HCEC 1CT (cell line): ENCODE measurements at places on chromosomes 3 and 15.

DNA sequence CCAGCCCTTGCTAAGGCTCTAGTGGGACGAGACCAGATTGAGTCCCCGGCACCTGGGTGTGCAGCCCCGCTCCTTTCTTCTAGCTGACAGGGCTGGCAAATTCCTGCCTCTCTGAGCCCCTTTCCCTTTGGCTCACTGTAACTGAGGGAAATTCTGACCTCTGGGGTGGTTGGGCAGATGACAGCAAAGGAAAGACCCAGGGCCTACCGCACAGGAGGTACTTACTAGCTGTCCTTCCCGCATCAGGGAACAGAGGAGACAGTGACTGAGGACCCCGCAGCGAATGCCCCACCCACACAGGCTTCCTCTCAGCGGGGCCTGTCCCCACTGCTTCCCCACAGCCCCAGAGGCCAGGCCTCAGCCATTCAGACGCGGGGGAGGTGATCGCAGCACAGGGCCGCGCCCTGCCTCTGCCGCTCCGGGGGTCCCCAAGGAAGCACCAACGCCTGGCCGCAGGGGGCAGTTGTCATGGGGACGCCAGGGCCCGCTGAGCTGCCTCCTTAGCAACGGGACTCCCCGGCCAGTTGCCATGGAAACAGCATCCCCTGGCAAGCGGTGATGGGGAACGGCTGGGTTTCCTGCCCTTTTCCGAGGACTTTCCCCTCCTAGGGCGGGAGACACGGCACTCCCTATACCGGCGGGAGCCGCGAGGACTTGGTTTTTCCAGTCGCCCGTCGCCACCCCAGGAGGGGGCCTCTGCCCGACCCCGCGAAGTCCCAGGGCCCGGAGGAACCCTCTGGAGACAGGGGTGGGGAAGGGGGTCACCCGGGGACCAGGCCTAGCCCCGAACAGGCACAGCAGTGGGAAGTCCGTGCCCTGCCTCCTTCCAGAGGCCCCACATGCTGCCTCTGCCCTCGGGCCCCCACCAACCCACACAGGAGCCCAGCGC, 50.1 kb downstream of the HCN4 start:
- DNase-seq = no peak

DNA sequence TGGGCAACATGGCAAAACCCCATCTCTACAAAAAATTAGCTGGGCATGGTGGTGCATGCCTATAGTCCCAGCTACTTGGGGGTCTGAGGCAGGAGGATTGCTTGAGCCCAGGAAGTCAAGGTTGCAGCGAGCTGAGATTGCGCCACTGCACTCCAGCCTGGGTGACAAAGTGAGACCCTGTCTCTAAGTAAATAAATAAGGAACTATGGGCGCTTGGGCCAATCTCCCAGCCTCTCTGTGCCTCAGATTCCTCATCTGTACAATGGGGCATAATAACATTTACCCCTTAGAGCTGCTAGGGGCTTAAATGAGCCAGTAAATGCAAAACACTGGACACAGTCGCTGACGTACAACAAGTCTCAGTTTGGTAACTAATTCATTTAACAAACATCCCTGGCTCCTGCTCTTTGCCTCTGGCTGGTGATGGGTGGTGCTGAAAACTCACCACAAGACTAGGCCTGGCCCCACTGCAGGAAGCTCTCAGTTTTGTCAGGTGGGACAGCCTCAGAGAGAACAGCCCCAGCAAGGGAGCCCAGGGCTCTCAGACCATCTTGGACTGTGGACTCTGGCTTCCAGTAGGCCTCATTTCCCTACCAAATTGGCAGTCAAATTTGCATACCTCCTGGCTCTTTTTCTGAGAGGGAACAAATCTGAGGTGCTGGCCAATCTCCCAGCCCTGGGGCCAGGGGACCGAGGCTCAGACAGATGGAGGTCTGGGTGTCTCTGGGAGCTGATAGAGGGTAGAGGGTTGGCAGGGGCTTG, 6.4 kb upstream of the TBC1D2B start:
- no peak for DNase-seq

DNA sequence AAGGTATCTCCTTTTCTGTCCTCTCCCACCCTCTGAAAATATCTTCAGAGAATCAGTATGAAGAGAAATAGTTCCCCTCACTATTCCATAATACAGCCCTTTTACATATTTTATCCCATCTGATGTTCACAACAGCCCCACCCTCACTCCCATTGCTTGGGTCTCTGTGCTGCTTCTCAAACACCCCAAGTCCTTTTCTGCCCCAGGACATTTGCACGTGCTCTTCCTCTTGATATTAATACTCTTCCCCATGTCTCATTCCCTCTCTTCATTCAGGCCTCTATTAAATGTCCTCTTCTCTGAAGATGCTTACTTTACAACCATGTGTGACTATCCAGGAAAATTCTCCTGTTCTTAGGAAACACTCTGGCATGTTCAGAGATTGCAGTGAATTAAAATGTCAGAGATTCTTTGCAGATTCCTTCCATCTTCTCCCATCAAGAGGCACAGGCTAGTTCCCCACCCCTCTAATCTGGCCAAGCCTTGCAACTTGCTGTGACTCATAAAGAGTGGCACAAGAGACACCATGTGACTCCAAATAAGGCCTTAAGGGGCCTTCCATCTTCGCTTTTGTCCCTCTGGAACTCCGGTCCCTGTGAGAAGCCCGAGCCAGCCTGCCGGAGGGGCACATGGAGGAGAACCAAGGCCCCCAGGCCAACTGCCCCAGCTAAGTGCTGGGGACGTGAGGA, 128.5 kb downstream of the CHSY1 start:
- no peak for DNase-seq

- DNase-seq = peak; percentile 19
These were observed 21.8 kb upstream of the SIAH2 start for GRCh38 chr3:150784747-150785125.

DNA sequence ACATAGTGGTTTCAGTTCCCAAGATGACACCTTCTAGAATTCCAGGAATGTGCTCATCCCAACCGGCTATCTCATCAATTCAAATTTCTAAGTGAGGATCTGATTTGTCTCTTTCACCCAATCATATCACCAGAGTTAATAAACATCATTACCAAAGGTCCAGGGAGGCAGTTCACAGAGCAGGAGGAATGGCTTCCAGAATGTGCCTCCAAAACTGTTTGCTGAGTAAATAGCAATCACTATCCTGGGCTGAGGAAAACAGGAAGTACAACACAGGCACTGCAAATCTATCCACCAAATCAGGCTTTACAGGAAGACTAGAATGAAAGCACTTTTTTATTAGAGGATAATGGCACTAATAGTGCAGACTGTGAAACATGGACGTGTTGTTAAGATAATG, 61.5 kb downstream of the OSBPL10 start:
- DNase-seq = no peak

DNA sequence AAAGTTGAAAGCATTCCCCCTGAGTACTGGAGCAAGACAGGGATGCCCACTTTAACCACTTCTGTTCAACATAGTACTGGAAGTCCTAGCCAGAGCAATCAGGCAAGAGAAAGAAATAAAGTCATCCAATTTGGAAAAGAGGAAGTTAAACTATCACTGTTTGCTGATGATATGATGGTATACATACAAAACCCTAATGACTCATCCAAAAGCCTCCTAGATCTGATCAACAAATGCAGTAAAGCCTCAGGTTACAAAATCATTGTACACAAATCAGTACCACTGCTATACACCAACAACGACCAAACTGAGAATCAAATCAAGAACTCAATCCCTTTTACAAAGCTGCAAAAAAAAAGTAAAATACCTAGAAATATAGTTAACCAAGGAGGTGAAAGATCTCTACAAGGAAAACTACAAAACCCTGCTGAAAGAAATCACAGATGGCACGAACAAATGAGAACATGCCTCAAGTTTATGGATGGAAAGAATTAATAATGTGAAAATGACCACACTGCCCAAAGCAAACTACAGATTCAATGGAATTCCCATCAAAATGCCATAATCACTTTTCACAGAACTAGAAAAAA, 40.3 kb downstream of the RPL39L start:
- peak; percentile 25 for DNase-seq

- DNase-seq = no peak
These were observed 1438.2 kb downstream of the ZPLD1 start for GRCh38 chr3:103873021-103873420.

- no peak for DNase-seq
These were observed 103.8 kb downstream of the GALK2 start for GRCh38 chr15:49273734-49274318.

- no peak for DNase-seq
These were observed 5.3 kb downstream of the EIF4A2 start for GRCh38 chr3:186788482-186789370.

DNA sequence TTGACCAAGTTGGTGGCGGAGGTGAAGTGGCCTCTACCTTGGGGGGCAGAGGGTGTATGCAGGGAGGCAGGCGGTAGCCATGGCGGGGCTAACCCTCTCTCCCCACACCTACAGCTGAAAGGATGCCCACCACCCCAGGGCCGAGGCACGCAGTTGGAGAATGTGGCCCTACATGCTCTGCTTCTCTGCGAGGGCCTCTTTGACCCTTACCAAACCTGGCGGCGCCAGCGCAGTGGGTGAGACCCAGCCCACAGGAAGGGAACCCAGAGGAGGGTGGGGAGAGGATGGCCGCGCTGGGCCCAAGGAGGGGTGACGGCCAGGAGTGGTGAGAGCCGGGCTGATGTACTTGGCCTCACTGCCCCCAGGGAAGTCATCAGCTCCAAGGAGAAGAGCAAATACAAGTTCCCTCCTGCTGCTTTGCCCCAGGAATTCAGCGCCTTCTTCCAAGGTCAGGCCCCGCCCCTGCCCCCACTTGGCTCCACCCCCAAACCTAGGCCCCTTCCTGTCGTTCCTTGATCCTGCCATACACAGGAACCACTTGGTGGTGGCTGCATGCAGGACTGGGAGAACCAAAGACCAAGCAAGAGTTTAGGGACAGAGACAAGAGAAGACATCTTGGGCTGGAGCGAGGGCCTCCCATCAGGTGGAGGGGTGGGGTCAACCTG, 9.8 kb downstream of the NBEAL2 start:
- DNase-seq = no peak

GRCh38 chr3:139101396-139101795, 56.7 kb upstream of the PRR23C start:
- DNase-seq = no peak

DNA sequence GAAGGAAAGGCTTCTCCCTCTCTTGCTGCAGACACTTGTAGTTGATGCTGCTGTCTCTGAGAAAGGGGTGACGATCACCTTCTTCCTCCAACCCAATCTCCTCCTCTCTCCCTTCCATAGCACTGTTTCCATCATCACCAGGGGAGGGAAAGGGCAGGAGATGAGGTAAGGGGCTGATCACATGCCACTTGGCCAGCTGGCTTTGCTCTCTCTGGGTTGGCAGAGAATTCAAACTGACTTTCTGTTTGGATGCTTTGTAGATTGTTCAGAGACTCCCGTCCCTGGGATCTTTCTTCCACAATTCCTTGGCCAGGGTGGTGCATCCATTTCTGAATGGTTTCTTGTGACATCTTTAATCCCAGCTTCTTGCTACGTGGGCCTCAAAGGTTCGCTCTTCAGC, 43.2 kb upstream of the ZNF148 start:
- no peak for DNase-seq

DNA sequence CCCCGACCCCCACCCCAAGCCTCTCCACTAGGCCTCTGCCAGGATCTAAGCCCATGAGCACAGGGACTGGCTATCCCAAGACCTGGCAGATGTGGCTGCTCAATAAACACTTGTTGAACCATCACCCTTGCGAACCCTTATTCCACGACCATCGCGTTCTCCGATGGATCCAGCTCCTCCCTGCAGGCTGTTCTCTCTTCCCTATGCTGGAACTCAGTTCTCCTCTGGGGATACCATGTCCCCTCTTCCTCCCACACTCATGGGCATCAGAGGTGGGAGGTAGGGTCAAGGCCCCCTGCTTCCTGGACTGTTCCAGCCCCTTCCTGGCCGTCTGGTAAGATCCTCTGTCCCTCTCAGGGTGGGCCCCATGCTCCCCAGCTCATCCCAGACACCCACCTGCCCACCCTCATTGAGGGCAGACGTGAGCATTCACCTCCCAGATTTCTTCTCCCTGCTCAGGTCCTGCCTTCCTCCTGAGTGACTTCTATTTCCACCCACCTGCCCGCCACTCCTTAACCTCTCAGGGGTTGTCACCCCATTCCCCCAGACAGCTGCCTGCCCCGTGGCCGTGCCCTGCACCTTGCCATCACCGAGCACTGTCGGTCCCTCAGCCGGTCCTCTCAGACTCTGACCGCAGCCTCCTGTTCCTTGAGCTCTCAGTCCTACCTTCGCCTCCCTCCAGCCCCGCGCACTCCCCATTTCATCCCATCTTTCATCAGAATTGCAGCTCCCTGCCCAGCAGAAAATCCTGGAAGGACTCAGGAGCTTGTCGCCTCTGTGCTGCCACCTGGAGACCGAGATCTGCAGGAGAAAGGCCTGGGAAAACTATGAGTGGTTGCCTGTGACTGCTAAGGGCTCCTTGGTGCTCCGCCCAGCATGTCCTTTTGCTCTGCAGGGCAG, 42.0 kb downstream of the PML start:
- peak; percentile 42 for DNase-seq

- peak; percentile 90 for DNase-seq
These were observed 53.5 kb downstream of the MSL2 start for GRCh38 chr3:136142592-136142991.

GRCh38 chr3:186173224-186173815, 64.4 kb upstream of the ETV5 start:
- no peak for DNase-seq

- DNase-seq = no peak
These were observed 363.4 kb upstream of the ARHGEF26 start for GRCh38 chr3:153757839-153758238.

DNA sequence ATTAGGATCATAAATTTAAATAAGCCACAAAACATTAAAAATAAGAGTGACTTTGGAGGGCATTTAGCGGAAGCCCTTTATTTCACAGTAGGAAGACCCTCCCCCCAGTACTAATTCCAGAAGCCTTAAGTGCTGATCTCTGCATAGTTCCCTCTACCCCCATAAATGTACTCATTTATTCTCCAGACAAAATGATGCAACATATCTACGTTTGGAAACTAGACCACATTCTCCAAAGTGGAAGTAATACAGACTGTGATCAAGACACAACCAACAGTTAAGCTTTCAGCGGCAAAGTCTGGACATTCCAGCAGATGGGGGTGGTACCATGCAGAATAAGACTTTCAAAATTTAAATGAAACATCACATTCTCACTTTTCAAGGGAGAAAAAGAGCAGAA, 44.8 kb upstream of the RPS17 start:
- no peak for DNase-seq

DNA sequence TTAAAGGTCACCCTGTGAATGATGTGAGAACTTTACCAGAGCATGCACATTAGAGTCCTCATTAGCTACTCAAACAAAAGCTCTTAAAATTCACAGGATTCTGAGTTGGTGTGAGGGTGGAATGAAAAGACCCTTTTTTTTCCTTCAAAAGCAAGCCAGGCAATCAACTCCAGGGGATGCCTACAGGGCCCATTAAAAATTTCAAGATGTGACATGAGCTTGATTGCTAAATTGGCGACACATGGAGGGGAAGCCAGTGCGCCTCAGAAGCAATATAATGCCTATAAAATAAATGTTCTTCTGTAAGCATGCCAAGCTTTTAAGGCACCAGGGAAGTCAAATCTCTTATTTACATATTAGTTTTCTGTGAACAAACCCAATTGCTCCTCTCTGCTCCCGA, 328.8 kb upstream of the SUCLG2 start:
- no peak for DNase-seq

- no peak for DNase-seq
These were observed 261.6 kb upstream of the THRB start for GRCh38 chr3:24756101-24756888.
